ENCODE measurements at places on chromosomes 5 and 9. TPM values are rescaled to one million over a fixed set of nuclear protein-coding genes. Genes with fewer than 3 reads are reported as not detected.

DNA sequence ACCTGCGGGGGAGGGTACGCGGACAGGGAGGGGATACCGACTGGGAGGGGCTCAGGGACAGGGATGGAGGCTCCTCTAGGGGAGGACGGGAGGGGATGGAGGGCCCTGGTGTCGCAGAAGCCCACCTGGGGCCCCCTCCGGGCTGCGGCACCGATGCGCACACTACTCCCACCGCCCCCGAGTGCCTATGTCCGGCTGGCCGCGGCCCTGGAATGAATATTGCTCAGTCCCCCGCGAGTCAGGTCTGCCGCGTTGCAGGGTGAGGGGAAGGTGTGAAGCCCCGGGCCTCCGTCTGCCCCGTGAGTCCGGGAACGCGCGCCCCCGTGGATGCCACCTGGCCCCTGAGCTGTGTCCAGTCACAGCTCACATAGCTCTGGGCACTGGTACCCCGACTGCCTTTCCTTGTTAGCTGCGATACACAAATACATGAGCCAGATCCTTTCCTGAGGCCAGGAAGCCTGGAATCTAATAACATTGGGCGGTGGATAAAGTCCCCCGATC is 44.5 kb upstream of the PRSS3 start:
- peaks cover 15% of the 10 kb centered on the region for H3K27me3 ChIP-seq
- H3K27ac ChIP-seq, result no peak overlapping the region
- no peak for DNase-seq
- peaks cover 5% of the 10 kb centered on the region for H3K4me1 ChIP-seq
- H3K4me3 ChIP-seq, result no peak overlapping the region

GRCh38 chr5:99995407-99995806 is 539.8 kb upstream of the FAM174A start:
- H3K27me3 ChIP-seq, result no peaks in the 10 kb centered on the region
- H3K4me1 ChIP-seq, result no peaks in the 10 kb centered on the region
- H3K36me3 ChIP-seq, result no peaks in the 10 kb centered on the region

GRCh38 chr5:178142642-178143041 is 11.0 kb downstream of the NHP2 start:
- no peak for DNase-seq
- H3K27me3 ChIP-seq, result no peaks in the 10 kb centered on the region
- H3K4me3 ChIP-seq, result no peak overlapping the region
- no peak overlapping the region for H3K27ac ChIP-seq
- no peaks in the 10 kb centered on the region for H3K4me1 ChIP-seq

DNA sequence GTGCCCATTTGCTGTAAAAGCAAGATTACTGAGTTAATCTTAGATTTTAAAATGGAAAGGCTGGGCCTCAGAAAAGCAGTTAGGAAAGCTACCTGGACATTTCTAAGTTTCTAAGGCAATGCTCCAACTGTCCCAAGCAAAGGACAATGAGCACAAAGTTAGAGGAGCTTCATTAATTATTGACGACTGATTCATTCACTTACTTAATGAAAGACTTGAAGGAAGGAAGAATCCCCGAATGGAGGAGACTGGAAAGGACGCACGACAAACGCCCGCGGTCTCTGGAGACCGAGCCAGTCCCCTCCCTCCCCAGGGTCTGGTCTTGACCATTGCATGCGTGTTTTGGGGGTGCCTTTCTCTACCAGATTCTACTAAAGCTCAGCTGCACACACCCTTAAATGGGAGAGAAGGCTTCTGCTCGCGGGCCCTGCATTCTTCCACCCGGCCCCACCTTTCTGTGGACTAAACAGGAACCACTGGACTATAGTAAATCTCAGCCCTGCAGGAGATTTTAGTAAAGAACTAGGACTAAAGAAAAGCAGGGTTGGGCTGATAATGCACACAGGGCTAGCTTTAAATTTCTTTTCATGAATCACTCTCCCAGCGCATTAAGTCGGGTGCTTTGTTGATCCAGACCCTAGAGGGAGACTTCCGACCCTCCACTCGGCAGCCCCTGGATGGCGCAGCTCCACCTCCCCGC is 44.8 kb downstream of the CTSL start:
- H3K4me1 ChIP-seq, result no peaks in the 10 kb centered on the region
- no peaks in the 10 kb centered on the region for H3K36me3 ChIP-seq
- no peaks in the 10 kb centered on the region for H3K27me3 ChIP-seq
- H3K27ac ChIP-seq, result no peak overlapping the region

GRCh38 chr5:13987843-13988464 is 43.5 kb upstream of the DNAH5 start:
- no peak for DNase-seq
- H3K36me3 ChIP-seq, result no peaks in the 10 kb centered on the region
- H3K27me3 ChIP-seq, result no peaks in the 10 kb centered on the region
- H3K4me3 ChIP-seq, result no peak overlapping the region
- H3K27ac ChIP-seq, result no peak overlapping the region
- no peaks in the 10 kb centered on the region for H3K4me1 ChIP-seq

DNA sequence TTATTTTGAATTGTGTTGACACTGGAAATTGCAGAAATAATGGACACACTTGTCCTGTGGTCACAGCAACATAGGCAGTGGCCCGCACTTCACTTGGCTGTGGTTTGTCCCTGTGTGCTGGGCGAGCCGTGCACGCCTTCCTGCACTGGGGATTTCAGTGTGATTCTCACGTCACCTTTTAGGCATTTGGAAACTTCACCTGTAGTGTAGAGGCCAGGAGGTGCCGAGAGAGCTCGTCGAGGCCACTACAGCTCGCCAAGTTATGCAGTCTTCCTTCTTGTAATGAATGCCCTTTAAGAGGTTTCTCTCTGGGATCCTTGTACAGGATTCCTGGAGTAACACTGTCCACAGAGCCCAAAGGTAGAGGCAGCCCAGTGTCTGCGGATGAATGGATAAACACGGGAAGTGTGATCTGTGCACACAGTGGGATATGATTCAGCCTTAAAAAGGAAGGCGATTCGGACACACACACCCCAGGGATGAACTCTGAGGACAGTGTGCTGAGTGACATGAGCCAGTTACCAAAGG is 14.7 kb downstream of the TRAF2 start:
- H3K4me1 ChIP-seq, result peaks cover 41% of the 10 kb centered on the region
- H3K36me3 ChIP-seq, result peaks cover 10% of the 10 kb centered on the region
- DNase-seq, result no peak
- no peak overlapping the region for H3K4me3 ChIP-seq

DNA sequence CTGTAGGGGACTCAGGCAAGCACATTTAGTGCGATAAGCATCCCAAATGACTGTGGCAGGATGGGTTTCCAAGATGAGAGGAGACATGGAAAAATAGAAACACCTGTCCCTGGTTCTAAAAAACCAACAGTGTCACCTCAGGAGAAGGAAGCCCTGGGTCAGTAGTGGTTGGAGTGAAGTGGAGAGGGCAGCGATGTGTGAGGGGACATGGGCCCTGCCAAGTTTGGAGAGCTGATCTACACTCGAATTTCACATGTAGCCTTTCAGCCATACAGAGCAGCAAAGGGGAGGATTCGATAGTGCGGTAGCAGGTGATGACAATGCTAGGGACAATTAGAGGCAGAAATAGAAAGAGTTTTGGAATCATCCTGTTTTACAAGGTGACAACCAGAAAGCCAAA is 32.6 kb upstream of the LHX2 start:
- no peak for DNase-seq
- no peaks in the 10 kb centered on the region for H3K27me3 ChIP-seq
- H3K4me1 ChIP-seq, result no peaks in the 10 kb centered on the region
- H3K36me3 ChIP-seq, result no peaks in the 10 kb centered on the region
- H3K27ac ChIP-seq, result no peak overlapping the region

GRCh38 chr9:12859704-12860251 is 85.0 kb downstream of the LURAP1L start:
- DNase-seq, result no peak
- no peaks in the 10 kb centered on the region for H3K27me3 ChIP-seq
- H3K4me3 ChIP-seq, result no peak overlapping the region
- H3K27ac ChIP-seq, result no peak overlapping the region
- H3K36me3 ChIP-seq, result no peaks in the 10 kb centered on the region

DNA sequence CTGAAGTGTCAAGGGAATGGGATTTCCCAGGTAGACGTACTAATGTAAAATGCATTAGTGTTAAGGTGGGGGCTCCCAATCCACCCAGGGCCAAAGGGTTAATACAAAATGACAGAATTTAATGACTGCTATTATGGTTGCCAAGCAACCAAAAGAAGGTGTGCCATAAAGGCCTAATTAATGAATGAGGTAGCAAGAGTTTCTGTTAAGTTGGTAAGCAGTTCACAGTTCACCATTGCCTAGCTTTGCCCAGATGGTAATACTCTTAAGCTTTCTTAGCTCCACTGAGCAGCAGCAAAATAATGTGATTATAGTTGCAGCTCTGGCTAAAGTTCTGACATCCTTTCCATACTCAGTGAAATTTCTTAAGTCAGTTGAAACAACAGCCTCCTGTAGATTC is 211.7 kb downstream of the DENND1A start:
- no peaks in the 10 kb centered on the region for H3K27me3 ChIP-seq
- no peaks in the 10 kb centered on the region for H3K36me3 ChIP-seq
- no peak overlapping the region for H3K4me3 ChIP-seq
- H3K4me1 ChIP-seq, result no peaks in the 10 kb centered on the region
- DNase-seq, result no peak

DNA sequence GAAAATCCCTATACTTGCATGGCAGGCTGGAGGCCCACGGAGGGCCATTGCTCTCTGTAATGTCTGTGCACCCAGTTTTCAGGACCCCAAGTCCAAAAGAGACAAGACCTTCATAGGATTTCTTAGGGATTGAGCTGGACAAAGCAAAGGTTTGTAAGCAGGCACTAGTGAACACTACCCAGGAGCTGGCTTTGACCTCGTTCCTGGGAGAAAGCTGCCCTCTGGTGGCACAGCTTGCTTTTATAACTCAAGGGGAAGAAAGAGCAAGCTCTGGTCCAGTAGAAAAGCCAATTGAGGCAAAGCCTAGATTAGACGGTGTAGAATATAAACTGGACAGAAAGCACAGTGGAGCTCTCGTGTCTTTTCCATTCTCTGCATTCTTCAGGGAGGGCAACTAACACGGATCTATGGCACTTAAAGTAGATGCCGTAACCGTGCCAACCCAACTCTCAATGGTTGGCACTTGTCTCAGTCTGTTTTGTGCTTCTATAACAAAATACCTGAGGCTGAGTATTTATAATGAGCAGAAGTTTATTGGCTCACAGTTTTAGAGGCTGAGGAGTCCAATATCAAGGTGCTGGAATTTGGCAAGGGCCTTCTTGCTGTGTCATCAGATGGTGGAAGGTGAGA is 7.9 kb downstream of the GABRP start:
- H3K36me3 ChIP-seq, result no peaks in the 10 kb centered on the region
- H3K27ac ChIP-seq, result no peak overlapping the region
- DNase-seq, result no peak
- H3K4me3 ChIP-seq, result no peak overlapping the region

GRCh38 chr5:157611571-157612476 is 36.2 kb upstream of the ADAM19 start:
- H3K36me3 ChIP-seq, result no peaks in the 10 kb centered on the region
- DNase-seq, result no peak
- no peak overlapping the region for H3K4me3 ChIP-seq
- H3K27ac ChIP-seq, result no peak overlapping the region

- no peak overlapping the region for H3K4me3 ChIP-seq
- H3K27me3 ChIP-seq, result no peaks in the 10 kb centered on the region
- no peak for DNase-seq
- H3K4me1 ChIP-seq, result no peaks in the 10 kb centered on the region
- no peak overlapping the region for H3K27ac ChIP-seq
These were observed 36.5 kb upstream of the ANKRD33B start for GRCh38 chr5:10527281-10527950.

GRCh38 chr9:106526716-106527204 is 336.2 kb upstream of the ZNF462 start:
- H3K27ac ChIP-seq, result no peak overlapping the region
- H3K27me3 ChIP-seq, result no peaks in the 10 kb centered on the region
- no peaks in the 10 kb centered on the region for H3K36me3 ChIP-seq
- no peak overlapping the region for H3K4me3 ChIP-seq
- no peak for DNase-seq
- no peaks in the 10 kb centered on the region for H3K4me1 ChIP-seq

The TICAM2 gene
- 1.6 TPM for total RNA-seq

The BARHL1 gene
- not detected for total RNA-seq

The CD14 gene
- total RNA-seq, result 4.9 TPM

The AMBP gene
- not detected for total RNA-seq

All from CD4-positive, alpha-beta memory T cell (primary cell).